ENCODE measurements at places on chromosomes 4 and X. TPM values are rescaled to one million over a fixed set of nuclear protein-coding genes. Genes with fewer than 3 reads are reported as not detected.

DNA sequence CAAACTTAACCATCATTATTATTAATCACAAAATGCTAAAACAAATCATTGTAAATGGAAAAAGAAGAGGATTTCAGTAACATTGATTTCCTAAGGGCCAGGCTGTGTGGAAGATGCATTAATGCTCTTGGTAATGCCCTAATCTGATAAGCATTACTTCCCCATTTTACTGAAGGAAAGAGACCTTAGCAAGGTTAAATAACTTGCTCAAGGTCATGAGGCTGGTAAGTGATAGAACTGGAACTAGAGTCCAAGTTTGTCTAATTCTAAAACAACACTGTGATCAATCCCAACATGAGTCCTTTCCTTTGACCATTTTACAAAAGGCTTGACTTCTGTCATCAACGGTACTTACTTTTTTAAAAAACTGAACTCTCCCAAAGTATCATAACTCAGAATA lies 32.6 kb downstream of the ADAMTS3 start:
- no peak overlapping the region for H3K4me3 ChIP-seq
- H3K27me3 ChIP-seq, result no peaks in the 10 kb centered on the region
- no peak overlapping the region for H3K27ac ChIP-seq
- H3K36me3 ChIP-seq, result no peaks in the 10 kb centered on the region

GRCh38 chrX:19611636-19612376 lies 96.5 kb upstream of the MAP3K15 start:
- H3K27me3 ChIP-seq, result no peaks in the 10 kb centered on the region
- peaks cover 18% of the 10 kb centered on the region for H3K36me3 ChIP-seq
- no peak overlapping the region for H3K4me3 ChIP-seq
- no peak for DNase-seq
- H3K4me1 ChIP-seq, result no peaks in the 10 kb centered on the region

The BMX gene
- total RNA-seq, result not detected

DNA sequence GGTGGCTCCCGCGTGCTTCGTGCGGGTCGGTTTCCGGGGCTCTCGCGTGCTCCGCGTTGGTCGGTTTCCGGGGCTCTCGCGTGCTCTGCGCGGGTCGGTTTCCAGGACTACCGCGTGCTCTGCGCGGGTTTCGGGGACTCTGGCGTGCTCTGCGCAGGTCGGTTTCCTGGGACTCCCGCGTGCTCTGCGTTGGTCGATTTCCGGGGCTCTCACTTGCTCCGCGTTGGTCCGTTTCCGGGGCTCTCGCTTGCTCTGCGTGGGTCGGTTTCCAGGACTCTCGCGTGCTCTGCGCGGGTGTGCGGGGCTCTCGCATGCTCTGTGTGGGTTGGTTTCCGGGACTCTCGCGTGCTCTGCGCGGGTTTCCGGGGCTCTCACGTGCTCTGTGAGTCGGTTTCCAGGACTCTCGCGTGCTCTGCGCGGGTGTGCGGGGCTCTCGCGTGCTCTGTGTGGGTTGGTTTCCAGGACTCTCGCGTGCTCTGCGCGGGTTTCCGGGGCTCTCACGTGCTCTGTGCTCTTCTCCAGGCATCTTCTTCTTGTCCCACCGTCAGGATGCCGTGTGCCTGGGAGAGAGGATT lies 109.9 kb upstream of the LRPAP1 start:
- DNase-seq, result no peak
- no peaks in the 10 kb centered on the region for H3K4me1 ChIP-seq
- no peaks in the 10 kb centered on the region for H3K36me3 ChIP-seq
- H3K27ac ChIP-seq, result no peak overlapping the region
- H3K4me3 ChIP-seq, result no peak overlapping the region

DNA sequence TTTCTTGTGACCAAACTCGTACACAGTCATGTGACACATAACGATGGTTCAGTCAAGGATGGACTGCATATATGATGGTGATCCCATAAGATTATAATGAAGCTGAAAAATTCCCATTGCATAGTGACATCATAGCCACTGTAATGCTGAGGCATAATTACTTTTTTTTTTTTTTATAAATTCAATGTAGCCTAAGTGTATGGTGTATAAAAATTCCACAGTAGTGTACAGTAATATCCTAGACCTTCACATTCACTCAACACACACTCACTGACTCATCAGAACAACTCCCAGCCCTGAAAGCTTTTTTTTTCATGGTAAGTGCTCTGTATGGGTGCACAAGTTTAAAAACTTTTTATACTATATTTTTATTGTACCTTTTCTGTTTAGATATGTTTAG lies 105.0 kb downstream of the AREG start:
- no peak for DNase-seq
- H3K27ac ChIP-seq, result no peak overlapping the region
- H3K36me3 ChIP-seq, result no peaks in the 10 kb centered on the region
- H3K4me1 ChIP-seq, result no peaks in the 10 kb centered on the region
- H3K27me3 ChIP-seq, result no peaks in the 10 kb centered on the region

GRCh38 chrX:53288189-53288588 lies 6.8 kb upstream of the IQSEC2 start:
- H3K4me3 ChIP-seq, result peak overlapping the region; percentile 62
- H3K4me1 ChIP-seq, result peaks cover 14% of the 10 kb centered on the region
- DNase-seq, result peak; percentile 38
- H3K36me3 ChIP-seq, result no peaks in the 10 kb centered on the region
- no peaks in the 10 kb centered on the region for H3K27me3 ChIP-seq

GRCh38 chrX:73913580-73913979 lies 350.6 kb downstream of the CHIC1 start:
- no peaks in the 10 kb centered on the region for H3K4me1 ChIP-seq
- DNase-seq, result no peak
- H3K27ac ChIP-seq, result no peak overlapping the region
- H3K36me3 ChIP-seq, result no peaks in the 10 kb centered on the region
- no peaks in the 10 kb centered on the region for H3K27me3 ChIP-seq
- no peak overlapping the region for H3K4me3 ChIP-seq

- no peak overlapping the region for H3K4me3 ChIP-seq
- no peaks in the 10 kb centered on the region for H3K36me3 ChIP-seq
- H3K27me3 ChIP-seq, result peaks cover 1% of the 10 kb centered on the region
- no peak for DNase-seq
- H3K4me1 ChIP-seq, result no peaks in the 10 kb centered on the region
- no peak overlapping the region for H3K27ac ChIP-seq
These were observed 333.1 kb upstream of the RASGEF1B start for GRCh38 chr4:81804849-81805248.

GRCh38 chr4:67603310-67604028 lies 44.9 kb downstream of the STAP1 start:
- no peaks in the 10 kb centered on the region for H3K27me3 ChIP-seq
- no peaks in the 10 kb centered on the region for H3K36me3 ChIP-seq
- no peak for DNase-seq
- H3K4me1 ChIP-seq, result no peaks in the 10 kb centered on the region
- no peak overlapping the region for H3K4me3 ChIP-seq

DNA sequence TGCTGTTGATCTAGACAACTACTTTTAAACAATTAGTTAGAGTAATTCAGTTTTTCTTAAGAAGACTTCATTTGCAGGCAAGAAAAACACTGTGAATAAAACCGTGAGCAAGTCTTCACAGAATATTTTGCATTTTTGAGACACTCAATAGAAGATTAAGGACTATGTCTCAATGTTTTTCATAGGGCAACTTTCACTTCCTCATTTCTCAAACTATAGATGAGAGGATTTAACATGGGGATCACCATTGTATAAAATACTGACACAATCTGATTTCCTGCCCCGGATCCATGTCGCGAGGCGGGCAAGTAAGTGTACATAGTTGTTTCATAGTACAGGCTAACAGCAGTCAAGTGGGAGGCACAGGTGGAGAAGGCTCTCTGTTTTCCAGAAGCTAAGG lies 108.8 kb upstream of the IGSF1 start:
- no peaks in the 10 kb centered on the region for H3K36me3 ChIP-seq
- H3K4me1 ChIP-seq, result no peaks in the 10 kb centered on the region
- no peak overlapping the region for H3K4me3 ChIP-seq
- H3K27me3 ChIP-seq, result no peaks in the 10 kb centered on the region
- H3K27ac ChIP-seq, result no peak overlapping the region

The KCNE5 gene
- not detected for total RNA-seq

DNA sequence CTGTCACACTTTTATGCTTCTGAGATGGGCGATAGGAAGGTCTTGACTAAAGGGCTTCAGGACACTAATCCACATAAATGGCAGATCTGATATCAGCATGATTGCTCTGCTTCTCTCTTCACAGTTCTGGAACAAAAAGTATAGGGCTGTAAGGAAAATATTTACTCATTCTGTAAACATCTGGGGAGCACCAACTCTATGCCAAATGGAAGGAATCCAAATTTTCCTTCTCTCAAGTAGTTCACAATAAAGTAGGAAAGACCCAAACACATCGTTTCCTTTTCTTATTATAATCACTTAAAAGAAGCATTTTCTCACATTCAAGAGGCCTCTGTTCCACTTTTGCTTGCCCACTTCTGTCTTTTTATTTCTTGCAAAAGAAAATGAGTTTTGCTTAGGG lies 45.9 kb upstream of the F9 start:
- no peaks in the 10 kb centered on the region for H3K4me1 ChIP-seq
- H3K27me3 ChIP-seq, result no peaks in the 10 kb centered on the region
- no peak overlapping the region for H3K27ac ChIP-seq
- no peak for DNase-seq

DNA sequence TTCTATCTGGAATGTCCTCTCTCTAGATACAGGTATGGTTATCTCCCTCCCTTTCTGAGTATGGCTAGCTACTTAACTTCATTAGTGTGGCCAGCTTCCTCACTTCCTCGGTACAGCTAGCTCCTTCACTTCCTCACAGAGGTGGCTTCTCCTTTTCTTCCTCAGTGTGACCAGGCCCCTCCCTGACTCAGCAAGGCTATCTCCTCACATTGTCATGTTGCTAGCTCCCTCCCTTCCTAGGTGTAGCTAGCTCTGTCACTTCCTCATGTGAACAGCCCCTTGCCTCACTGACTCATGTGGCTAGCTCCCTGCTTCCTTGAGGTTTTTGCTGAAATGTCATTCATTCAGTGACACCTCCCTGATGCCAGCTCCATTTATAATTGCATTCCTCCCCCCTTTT lies 67.3 kb upstream of the DDIT4L start:
- no peaks in the 10 kb centered on the region for H3K36me3 ChIP-seq
- H3K27me3 ChIP-seq, result peaks cover 2% of the 10 kb centered on the region
- H3K4me1 ChIP-seq, result no peaks in the 10 kb centered on the region
- H3K27ac ChIP-seq, result no peak overlapping the region
- no peak overlapping the region for H3K4me3 ChIP-seq

The CYBB gene
- 0.25 TPM for total RNA-seq

The SMR3B gene
- total RNA-seq, result not detected

DNA sequence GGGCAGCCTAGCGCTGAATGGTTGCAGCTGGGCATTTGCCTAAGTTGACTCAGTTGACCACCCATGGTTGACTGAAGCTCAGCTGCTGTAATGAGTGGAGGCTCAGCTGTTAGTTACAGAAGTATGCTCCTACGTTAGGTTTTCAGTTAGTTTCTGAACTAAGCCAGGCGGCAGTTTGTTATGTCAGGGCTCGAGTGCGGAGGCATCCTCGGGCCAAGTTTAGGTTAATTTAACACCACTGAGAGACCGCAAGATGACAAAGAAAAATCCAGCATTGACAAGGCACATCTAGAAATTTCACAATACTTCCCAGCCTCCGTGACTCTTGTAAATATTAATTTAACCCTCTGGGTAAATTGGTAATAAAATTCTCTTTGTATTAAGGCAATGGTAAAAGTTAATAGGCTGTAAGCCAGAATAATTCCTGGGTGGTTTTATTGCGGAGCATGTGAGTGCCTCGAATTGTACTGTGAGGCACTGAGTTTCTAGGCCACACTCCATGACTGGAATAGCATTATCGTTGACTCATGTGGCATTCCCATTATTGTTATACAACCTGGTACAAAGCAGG lies 33.1 kb upstream of the CDKN2AIP start:
- no peaks in the 10 kb centered on the region for H3K36me3 ChIP-seq
- no peak overlapping the region for H3K27ac ChIP-seq
- no peak for DNase-seq
- no peak overlapping the region for H3K4me3 ChIP-seq

DNA sequence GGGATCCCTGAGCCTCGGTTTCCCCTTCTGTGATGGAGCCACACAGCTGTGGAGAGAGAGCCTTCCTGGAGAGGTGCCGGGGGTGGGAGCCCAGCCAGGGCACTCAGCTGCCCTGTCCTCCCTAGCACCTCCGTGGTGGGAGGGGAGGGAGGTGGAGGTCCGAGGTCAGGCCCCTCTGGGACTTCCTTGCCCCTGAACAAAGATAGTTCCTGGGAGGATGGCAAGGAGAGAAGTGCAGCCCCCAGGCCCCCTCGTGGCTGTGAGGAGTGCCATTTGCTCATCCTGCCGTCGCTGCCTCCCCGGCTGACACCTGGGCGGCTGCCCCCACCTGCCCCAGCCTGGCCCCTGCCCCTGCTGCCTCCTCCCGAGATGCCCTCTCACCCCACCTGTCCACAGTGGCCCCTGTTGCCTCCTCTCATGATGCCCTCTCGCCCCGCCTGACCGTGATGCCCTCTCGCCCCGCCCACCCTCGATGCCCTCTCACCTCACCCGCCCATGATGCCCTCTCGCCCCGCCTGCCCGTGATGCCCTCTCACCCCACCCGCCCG lies 12.7 kb downstream of the DOK7 start:
- H3K27me3 ChIP-seq, result no peaks in the 10 kb centered on the region
- H3K4me1 ChIP-seq, result no peaks in the 10 kb centered on the region
- no peak overlapping the region for H3K4me3 ChIP-seq

GRCh38 chr4:21271439-21272052 lies 571.3 kb downstream of the PACRGL start:
- H3K27me3 ChIP-seq, result no peaks in the 10 kb centered on the region
- no peak overlapping the region for H3K4me3 ChIP-seq
- DNase-seq, result no peak
- H3K4me1 ChIP-seq, result no peaks in the 10 kb centered on the region

- no peaks in the 10 kb centered on the region for H3K36me3 ChIP-seq
- H3K27ac ChIP-seq, result no peak overlapping the region
- H3K4me1 ChIP-seq, result no peaks in the 10 kb centered on the region
- H3K27me3 ChIP-seq, result no peaks in the 10 kb centered on the region
- no peak for DNase-seq
These were observed 460.9 kb upstream of the FAT1 start for GRCh38 chr4:187184508-187184907.

DNA sequence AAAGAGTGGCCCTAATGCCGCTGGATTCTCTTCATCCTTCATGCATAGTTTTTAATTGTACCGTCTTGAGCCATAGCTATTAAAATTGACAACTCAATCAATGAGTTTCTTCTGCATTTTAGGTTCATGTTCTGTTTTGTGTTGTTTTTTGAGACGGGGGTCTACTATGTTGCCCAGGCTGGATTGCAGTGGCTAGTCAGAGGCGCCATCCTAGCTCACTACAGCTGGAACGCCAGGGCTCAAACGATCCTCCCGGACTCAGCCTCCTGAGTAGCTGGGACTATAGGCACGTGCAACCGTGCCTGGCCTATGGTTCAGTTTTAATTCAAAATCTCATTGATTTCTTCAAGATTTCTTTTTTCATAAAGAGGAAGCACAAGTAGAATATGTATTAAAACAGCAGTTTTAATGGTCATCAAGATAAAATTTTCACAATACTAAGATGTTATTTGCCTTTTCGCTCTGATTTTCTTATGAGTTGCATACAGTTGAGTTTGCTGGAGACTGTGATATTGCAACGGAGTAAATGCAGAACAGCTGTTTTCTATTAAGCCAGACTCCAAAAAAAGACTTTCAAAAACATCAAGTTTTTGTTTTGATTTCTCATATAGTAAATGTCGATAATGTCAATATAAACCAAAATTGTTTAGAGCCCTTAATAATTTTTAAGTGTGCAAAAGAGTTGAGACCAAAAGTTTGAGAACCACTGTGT lies 1.1 kb upstream of the STX18 start:
- peak overlapping the region; percentile 94 for H3K4me3 ChIP-seq
- peaks cover 4% of the 10 kb centered on the region for H3K36me3 ChIP-seq
- no peaks in the 10 kb centered on the region for H3K27me3 ChIP-seq
- no peak for DNase-seq

All from CD4-positive, CD25-positive, alpha-beta regulatory T cell (primary cell).